Stimulated activated CD4-positive, alpha-beta T cell treated with anti-CD3 and anti-CD28 coated beads, Interleukin-12 subunit alpha, Interleukin-12 subunit beta, amount 100 ng/mL, for 48 hours (primary cell): ENCODE measurements at places on chromosomes 6 and 20.

- DNase-seq: no peak
Measured at GRCh38 chr6:90136176-90136575, 160.5 kb downstream of the BACH2 start.

- DNase-seq: no peak
Measured at GRCh38 chr6:137740967-137741761, 125.9 kb upstream of the TNFAIP3 start.

DNA sequence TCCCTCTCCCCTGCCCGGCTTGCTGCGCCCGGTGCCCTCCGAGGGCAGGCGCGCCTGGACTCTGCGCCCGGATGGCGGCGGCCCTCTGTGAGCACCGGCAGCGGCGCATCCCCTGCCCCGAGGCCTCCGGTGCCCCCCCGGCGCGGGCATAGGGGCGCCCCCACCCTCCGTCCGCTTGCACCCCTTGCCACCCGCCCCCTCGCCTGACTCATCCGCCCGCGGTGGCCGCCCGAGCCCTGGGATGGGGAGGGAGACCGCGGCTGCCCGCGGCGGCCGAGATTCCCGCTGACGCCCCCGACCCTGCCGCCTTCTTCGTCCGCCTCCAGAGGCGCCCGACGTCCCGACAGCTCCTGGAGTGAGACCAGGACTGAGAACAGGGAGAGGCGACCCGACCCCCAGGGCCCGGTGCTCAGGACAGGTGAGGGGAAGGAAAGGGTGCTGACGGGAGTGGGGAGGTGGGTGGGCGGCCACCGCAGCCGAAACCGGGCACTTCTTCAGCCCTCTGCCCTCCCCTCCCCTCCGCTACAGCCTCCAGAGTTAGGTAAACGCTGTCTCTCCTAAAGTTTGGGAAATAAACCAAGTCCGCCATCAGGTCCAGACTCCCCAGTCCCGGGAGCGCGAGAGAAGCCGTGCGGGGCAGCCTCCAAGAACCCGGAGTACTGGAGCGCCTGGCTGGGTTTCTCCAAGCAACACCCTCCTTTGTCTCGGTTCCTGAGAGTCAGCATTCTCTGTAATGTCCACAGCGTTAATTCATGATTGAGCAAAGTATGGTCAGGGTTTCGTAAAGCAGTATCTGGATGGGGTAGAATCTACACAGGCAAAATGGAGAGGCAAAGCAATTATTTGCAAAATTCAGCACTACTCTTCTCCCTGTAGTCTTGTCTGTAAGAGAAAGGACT lies 539 bp downstream of the TMEM200A start:
- DNase-seq: no peak

- no peak for DNase-seq
Measured at GRCh38 chr6:148799647-148800046, 52.8 kb downstream of the UST start.

GRCh38 chr6:75492386-75493153 lies 1.0 kb downstream of the FILIP1 start:
- no peak for DNase-seq

GRCh38 chr6:139640448-139640847 lies 266.0 kb upstream of the CITED2 start:
- no peak for DNase-seq

DNA sequence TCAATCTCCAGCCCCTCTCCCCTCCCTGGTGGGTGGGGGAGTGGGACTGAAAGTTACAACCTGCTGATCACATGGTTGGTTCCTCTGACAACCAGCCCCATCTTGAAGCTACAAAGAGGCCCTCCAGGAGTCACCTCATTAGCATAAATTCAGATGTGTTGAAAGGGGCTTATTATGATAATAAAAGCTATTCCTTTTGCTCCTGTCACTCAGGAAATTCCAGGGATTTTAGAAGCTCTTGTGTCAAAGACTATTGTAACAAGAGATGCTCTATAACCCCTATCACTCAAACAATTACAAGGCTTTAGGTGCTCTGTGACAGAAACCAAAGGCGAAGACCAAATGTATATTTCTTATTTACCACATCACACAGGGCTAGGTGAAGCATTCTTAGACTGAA lies 30.1 kb upstream of the MBOAT1 start:
- no peak for DNase-seq

DNA sequence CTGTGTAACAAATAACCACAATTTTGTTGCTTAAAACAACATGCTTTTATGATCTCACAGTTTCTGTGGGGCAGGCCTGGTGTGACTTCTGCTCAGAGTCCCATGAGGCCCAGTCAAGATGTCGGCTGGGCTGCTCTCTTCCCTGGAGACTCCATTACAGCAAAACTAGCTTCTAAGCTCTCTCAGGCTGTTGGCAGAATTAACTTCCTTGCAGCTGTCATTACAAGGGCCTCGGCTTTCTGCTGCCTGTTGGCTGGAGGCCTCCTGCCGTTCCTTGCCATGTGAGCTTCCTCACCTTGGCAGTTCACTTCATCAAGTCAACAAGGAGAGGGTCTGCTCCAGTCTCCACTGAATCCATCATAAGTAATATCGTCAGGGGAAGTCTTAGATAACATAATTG lies 659.2 kb downstream of the PRKN start:
- no peak for DNase-seq

GRCh38 chr6:15495375-15495901 lies 167.4 kb downstream of the DTNBP1 start:
- DNase-seq: no peak

- no peak for DNase-seq
Measured at GRCh38 chr20:55194947-55195346, 719.6 kb downstream of the DOK5 start.

- DNase-seq: no peak
Measured at GRCh38 chr6:48141975-48142374, 31.0 kb upstream of the PTCHD4 start.
